ENCODE measurements at places on chromosomes 5 and 9.

GRCh38 chr9:108967916-108968315 lies 33.7 kb downstream of the ABITRAM start:
- DNase-seq, result no peak

- DNase-seq, result no peak
Measured at GRCh38 chr5:160843240-160843639, 8.8 kb downstream of the ATP10B start.

DNA sequence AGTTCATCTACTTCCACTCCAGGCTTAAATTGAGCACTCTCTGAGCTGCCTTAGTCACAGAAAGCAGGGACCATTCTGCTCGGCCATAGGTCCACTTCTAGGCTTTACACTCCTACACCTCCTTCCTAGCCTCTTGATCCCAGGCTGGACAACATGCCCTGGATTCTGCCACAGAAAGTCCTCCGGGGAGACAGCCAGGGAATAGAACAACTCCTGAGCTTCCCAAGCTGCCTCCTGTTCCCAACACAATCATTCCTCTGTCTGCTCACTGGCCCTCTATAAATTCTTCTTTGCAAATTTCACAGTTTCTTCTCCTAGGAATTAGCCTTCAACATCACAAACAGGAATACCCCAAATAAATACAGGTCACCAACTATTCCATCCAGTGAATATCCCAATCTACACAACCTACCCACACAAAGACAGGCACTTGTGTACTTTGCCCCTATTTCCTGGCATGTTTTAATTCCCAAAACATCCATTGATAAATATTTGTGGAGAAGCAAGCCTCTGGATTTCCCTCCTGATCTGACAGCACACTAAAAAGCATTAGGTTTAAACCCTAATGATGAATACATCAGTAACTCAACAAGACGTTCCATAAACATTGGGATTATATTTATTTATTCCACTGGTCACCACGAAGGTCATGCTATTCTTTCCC lies 125.5 kb downstream of the ENC1 start:
- no peak for DNase-seq

- peak; percentile 37 for DNase-seq
Measured at GRCh38 chr5:54148067-54148845, 162.1 kb downstream of the ARL15 start.

DNA sequence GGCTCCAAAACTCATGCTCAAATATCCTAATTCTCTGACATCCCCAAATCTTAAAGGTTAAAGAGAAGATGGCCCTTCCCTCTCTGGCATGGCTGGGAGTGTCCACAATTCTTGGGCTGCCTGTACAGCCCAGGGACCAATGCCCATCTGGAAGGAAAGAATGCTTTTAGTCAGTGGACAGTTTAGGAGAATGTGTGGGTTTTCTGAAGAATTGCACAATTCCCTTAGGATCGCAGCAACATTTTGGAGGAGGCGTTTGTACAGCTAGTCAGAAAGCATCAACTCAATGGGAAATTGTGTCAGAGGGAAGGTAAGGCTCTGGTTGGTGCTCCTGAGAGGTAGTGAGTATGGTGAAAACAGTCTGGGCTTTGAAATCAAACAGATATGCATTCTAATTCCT lies 15.0 kb downstream of the FAM193B start:
- DNase-seq, result peak; percentile 82
